ENCODE measurements at places on chromosomes 1 and 21. TPM values are rescaled to one million over a fixed set of nuclear protein-coding genes. Genes with fewer than 3 reads are reported as not detected.

KIAA1614 gene
- total RNA-seq: 7.2 TPM

SPRR2A gene
- 1.0 TPM for total RNA-seq

PTGS2 gene
- 5.4 TPM for total RNA-seq

NTMT2 gene
- not detected for total RNA-seq

MATN1 gene
- not detected for total RNA-seq

MGST3 gene
- total RNA-seq: 150 TPM

CACNA1S gene
- total RNA-seq: not detected

CCDC185 gene
- total RNA-seq: not detected

MTFR1L gene
- 51.0 TPM for total RNA-seq

LCA5L gene
- 4.4 TPM for total RNA-seq

CYP4B1 gene
- not detected for total RNA-seq

GON4L gene
- total RNA-seq: 27.7 TPM

TRAF3IP3 gene
- total RNA-seq: not detected

PLEKHG5 gene
- 24.3 TPM for total RNA-seq

OR4F16 gene
- not detected for total RNA-seq

LCE1E gene
- not detected for total RNA-seq

OPTC gene
- total RNA-seq: not detected

GBP5 gene
- total RNA-seq: not detected

TXNIP gene
- 14.7 TPM for total RNA-seq

PGLYRP4 gene
- 0.07 TPM for total RNA-seq

CD2 gene
- not detected for total RNA-seq

AMIGO1 gene
- total RNA-seq: 2.8 TPM

SRRM1 gene
- 71.1 TPM for total RNA-seq

SPRR1A gene
- total RNA-seq: not detected

FALEC gene
- total RNA-seq: not detected

MFAP2 gene
- total RNA-seq: 64.0 TPM

PRR9 gene
- not detected for total RNA-seq

BGLAP gene
- total RNA-seq: not detected

NTRK1 gene
- not detected for total RNA-seq

SSBP3 gene
- 20.9 TPM for total RNA-seq

SHISAL2A gene
- total RNA-seq: not detected

Measured in kidney epithelial cell (primary cell).